Right atrium auricular region (tissue), 2 donors: ENCODE measurements at places on chromosomes 5 and 9. TPM values are rescaled to one million over a fixed set of nuclear protein-coding genes. Genes with fewer than 3 reads are reported as not detected.

The ORM2 gene
- total RNA-seq, result not detected

GRCh38 chr5:50922942-50923767 lies 256.7 kb downstream of the PARP8 start:
- no peak for DNase-seq

The CDKN2B gene
- total RNA-seq, result 2.5 TPM

The SLC35A4 gene
- 63.9 TPM for total RNA-seq

- DNase-seq, result no peak
Measured at GRCh38 chr9:3656224-3656623, 130.4 kb upstream of the RFX3 start.

- DNase-seq, result no peak
Measured at GRCh38 chr9:134204041-134204440, 39.7 kb upstream of the RNU6ATAC start.

DNA sequence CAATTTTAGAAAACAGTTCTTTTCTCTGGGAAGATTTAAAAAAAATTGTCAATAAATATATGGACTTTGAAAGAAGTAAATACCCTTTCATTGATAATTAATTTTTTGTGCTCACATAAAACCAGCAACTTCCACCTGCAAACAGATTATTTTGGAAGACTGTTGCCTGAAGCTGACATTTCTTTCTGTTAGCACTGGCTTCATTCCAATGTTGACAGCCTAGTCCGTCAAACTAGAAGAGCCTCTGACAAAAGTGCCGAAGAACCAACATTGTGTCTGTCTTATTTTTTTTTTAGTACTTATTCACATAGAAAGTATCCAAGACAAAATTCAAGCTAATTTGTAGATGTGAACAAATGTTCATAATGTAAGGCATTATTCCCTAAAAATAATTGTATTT lies 108.6 kb upstream of the TMEM161B start:
- DNase-seq, result no peak

GRCh38 chr5:133853646-133854365 lies 114.6 kb downstream of the C5orf15 start:
- DNase-seq, result no peak

DNA sequence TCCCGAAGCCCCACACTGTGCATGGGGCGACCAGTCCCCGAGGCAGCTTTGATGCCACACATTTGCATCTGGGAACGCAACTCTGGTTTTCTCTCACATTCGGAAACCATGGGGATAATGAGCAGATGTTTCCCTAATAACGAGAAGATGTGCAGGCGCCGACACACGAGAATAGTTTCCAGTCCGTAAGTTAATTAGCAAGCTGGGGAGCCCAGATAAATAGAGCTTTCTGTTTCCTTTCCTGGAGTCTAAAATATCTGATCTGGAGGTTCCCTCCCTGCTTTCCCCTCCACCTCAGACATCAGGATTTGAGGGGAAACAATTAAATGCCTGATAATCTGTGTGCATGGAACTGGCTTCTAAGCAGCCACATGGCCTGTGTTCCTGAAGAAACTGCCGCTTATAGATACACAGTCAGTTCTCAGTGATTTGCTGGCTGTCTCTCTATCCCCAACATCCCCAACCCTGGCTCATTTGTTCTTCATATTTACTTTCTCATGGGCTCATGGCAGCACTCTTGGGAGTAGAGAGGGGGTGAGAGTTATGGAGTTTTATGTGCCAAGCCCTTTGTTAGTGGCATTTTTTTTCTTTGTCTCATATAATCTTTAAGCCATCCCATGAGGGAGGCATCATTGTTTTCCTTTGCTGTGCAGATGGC lies 62.8 kb downstream of the PDZD2 start:
- DNase-seq, result no peak

GRCh38 chr5:10485142-10485795 lies 43.6 kb downstream of the ROPN1L start:
- peak; percentile 87 for DNase-seq

The DNAJC25 gene
- 8.7 TPM for total RNA-seq

- DNase-seq, result no peak
Measured at GRCh38 chr5:75446068-75446467, 65.4 kb downstream of the CERT1 start.

DNA sequence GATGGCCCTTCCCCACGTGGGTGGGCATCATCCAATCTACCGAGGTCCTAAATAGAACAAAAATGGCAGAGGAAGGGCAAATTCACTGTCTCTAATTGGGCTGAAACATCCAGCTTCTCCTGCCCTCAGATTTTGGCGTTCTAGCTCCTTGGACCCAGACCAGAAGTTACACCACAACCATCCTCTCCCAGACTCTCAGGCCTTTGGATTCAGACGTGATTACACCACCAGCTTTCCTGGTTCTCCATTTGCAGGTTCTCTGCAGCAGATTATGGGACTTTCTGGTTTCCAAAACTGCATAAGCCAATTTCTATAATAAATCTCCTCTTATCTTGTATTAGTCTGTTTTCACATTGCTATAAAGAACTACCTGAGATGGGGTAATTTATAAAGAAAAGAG lies 73.6 kb upstream of the STARD4 start:
- DNase-seq, result no peak

The GTF2H2 gene
- total RNA-seq, result 8.8 TPM

The CCNI2 gene
- total RNA-seq, result not detected

The ARHGEF28 gene
- 2.9 TPM for total RNA-seq

The PRXL2C gene
- total RNA-seq, result 22.4 TPM

The MROH2B gene
- 0.15 TPM for total RNA-seq

DNA sequence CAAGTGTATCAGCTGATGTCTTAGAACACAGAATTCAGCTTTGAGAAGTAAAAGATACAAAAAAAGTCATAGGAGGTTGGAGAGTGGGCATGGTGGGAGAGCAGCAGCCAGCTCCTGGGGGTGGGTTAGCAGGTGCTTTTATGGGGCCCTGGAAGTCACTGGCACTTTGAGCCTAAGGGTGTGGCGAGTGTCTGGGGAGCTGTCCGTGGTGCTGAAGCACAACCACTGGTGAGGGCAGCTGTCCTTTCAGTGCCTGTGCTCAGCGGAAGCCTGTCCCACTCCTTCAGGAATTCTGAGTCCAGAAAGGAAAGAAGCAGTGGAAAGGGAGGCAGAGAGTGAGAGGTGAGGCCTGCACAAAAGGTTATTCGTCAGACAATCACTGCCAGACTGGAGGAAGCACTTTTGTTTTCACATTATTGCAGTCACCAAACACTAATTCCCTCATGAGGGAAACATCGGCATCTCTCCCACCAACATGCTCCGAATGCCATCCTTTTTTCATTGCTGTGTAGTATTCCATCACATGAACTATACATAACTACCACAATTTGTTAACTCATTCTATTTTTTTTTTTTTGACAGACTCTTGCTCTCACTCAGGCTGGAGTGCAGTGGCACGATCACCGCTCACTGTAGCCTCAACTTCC lies 59.4 kb upstream of the RAPGEF1 start:
- DNase-seq, result no peak

DNA sequence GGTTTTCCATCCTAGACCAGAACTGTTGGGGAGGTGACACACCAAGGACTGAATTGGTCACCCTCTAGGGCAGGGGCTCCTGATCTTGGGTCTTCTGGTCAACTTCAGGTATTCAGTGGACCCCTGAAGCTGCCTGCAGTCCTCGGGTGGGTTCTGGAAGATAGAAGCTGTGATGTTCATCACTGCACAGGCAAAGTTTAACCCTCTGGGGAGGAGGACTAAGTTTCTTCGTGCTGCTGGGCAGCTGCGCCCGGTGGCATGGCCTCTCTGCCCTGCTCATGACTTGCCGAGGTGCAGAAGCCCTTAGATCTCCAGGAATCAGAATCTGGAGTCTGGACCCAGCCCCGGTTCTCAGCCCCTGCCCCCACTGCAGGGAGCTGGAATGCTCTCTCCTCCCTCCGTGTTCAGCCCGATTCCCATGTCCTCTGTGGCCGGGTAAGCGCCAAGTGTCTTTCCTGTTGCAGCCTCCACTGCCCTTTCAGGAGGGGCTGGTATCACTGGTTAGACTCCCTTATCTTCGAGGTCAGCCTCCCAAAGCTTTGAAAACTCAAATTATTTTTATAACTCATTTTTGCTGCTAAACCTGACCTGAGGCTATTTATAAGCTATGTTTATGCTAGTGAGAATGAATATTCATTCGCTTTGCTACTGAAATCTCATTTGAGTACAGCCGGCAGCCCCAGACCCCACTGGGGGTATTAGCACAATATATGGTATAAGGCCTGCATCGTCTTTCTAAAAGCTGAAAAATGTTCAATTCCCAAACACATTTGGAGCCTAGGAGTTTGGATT lies 1.7 kb downstream of the LAMC3 start:
- DNase-seq, result no peak

- DNase-seq, result no peak
Measured at GRCh38 chr9:79575547-79575946, 3.8 kb downstream of the TLE4 start.

DNA sequence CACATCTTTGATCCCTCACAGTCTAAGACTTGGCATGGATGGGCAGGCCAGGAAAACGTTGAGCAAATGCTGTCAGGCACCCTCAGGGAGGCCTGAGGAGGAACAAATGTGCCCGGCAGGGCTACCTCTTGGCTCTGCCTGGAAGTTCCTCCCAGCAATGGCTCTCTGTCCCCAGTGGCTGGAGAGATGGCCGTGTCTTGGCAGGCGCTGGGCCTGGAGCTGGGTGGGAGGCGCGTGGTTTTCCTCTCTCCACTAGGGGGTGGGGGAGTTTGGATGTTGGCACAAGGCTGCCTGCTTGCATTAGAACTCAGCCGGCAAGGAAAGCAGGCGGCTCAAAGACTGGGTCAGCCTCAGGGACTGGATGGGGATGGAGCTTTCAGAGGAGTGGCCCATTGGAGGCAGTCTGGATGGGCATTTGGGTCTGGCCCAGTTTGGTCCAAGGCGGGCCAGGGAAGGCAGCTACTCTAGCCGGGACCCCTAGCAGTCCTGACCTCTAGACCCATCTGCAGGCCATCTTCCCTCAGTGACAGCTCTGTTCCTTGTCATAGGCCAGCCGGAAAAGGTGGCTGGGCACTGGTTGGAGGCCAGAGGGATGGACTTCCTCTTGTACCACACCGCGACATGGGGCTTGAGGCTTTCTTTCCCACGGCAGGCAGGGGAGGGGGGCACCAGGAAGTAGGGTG lies 68.2 kb upstream of the STC2 start:
- DNase-seq, result no peak

- DNase-seq, result no peak
Measured at GRCh38 chr5:73858054-73858453, 232.1 kb downstream of the ARHGEF28 start.

The CCDC192 gene
- total RNA-seq, result not detected

DNA sequence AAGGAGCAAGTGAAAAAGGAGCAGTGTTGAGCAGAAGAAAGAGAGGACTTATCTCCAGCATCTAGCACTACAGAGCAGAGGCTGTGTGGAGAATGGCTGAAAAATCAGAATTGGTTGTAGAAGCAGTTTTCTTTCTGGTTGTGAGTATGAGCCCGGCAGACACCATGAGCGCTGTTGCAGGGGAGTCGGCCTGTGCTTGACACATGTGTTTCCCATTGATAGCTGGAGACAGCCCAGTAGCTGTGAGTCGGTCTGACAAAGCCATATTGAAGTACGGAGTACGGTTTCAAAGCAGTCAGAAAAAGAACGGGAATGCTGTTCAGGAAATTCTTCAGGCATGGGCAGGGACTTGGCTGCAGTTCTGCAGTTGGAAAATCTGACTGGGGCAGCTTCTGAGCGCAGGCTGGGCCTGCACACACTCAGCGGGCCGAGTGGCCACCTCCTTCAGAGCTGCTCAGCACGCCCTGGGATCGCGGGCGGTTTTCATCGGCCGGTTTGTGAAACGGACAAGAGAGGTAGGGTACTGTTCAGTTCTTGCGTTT lies at the start of gene SGCD:
TSS of gene SGCD (plus strand) at position 447 of the 542 bp plus-strand sequence.
- peak; percentile 85 for DNase-seq

GRCh38 chr9:92151691-92152393 lies 36.6 kb upstream of the SPTLC1 start:
- DNase-seq, result peak; percentile 46

- DNase-seq, result no peak
Measured at GRCh38 chr9:27282269-27282668, 14.7 kb downstream of the EQTN start.

DNA sequence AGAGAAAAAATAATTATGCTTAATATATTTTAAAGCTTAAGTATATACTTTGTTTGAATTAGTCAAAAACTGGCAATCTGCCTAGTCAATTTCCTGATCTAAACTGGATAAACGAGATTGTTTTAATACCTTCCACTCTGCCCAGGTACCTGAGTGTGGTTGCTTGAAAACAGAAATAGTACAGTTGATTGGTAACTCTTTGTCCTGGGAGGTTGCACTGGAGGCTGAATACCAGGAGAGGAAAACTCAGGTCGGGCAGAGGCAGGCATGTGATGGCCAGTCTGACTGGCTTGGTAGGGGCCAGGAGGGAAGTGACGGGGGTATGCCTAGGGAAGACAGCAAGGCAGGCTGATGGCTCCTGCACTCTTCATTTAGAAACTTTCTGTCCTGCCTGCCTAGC lies 80.2 kb downstream of the PIK3R1 start:
- DNase-seq, result no peak

The SIT1 gene
- total RNA-seq, result 0.55 TPM

The GKAP1 gene
- total RNA-seq, result 9.6 TPM

GRCh38 chr5:103340717-103341388 lies 82.3 kb downstream of the MACIR start:
- no peak for DNase-seq

DNA sequence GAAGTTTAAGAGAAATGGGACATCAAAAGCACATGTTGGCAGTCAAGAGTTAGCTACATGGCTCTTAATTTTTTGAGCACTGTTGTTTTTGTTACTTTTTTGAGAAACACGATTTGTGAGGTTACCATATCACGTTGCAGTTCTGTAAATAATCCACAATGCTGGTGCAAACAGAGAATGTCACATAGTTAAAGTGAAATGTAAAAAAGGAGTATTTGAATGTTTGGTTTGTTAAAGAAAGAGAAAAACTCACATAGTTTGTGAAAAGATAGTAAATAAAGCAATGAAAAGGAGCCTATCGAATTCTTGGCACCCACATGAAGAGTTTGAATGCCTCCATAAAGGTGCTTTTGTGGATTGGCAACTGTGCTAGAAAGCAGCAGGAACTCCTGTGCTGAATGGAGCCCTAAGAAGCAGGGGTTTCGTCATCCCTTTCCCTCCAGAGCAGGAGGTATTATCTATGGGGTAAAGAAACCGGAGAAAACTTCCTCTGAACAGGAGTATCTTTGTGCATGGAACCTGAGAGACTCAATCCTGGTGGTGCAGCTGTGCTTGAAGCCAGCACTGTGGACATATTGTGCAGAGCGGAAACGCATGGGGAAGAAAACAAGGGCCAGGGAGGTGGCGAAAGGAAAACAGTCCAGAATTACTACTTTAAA lies 148.5 kb upstream of the OTULINL start:
- no peak for DNase-seq

GRCh38 chr5:58394339-58394738 lies 65.5 kb downstream of the PLK2 start:
- DNase-seq, result no peak

The FIBCD1 gene
- total RNA-seq, result 4.6 TPM

- DNase-seq, result no peak
Measured at GRCh38 chr5:64532212-64532611, 26.4 kb downstream of the RGS7BP start.

DNA sequence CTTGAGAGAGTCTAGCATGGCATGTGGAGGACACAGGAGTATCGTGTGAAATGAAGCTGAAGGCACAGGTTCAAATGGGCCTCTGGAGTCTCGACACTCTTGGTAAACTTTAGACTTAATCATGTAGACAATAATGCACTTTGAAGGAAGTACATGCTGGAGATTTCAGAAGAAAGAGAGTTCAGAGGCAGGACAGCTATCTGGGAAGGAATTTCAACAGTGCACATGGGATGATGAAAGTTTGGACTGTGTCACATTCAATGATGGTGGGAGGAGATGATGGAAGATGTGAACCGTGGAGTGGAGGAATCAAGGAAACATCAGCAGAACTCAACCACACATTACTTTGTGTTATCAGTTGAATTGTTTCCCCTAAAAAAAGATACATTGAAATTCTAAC lies 88.6 kb upstream of the PAPPA start:
- no peak for DNase-seq

The TTC23L gene
- not detected for total RNA-seq
